ENCODE measurements at places on chromosomes 16 and 17. TPM values are rescaled to one million over a fixed set of nuclear protein-coding genes. Genes with fewer than 3 reads are reported as not detected.
A peak's percentile ranks its signal among the peaks of the same experiment; 100 is the strongest.

KRT23 gene
- total RNA-seq: 37.7 TPM

NGFR gene
- 17.7 TPM for total RNA-seq

DNA sequence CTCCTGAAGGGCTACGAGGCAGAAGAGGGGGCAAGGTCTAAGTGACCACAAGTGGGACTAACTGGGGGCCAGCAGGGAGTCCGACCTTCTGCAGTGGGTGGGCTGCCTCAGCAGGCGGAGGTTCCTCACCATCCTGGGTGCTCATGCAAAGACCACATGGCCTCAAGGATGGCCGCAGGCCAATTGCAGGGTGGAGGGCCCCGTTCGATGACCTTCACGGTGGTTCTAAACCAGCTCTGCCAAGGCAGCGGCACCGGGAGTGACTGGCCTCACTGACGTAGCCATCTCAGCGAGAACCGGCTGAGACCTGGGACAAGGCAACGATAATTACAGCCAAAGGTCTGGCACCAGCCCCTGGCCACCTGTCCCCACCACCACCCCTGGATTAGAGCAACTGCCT lies 5.7 kb downstream of the SMIM5 start:
- H3K27me3 ChIP-seq: no peaks in the 10 kb centered on the region
- peaks cover 15% of the 10 kb centered on the region for H3K4me1 ChIP-seq
- peak overlapping the region; percentile 75 for H3K27ac ChIP-seq
- DNase-seq: no peak

GRCh38 chr17:11986179-11986941 lies 10.9 kb downstream of the ZNF18 start:
- no peak overlapping the region for H3K27ac ChIP-seq
- no peak overlapping the region for H3K4me3 ChIP-seq
- DNase-seq: no peak
- no peaks in the 10 kb centered on the region for H3K27me3 ChIP-seq
- no peaks in the 10 kb centered on the region for H3K36me3 ChIP-seq

- H3K27me3 ChIP-seq: no peaks in the 10 kb centered on the region
- no peaks in the 10 kb centered on the region for H3K36me3 ChIP-seq
- no peak overlapping the region for H3K27ac ChIP-seq
These were observed 44.4 kb downstream of the HAPSTR1 start for GRCh38 chr16:9135797-9136196.

DNA sequence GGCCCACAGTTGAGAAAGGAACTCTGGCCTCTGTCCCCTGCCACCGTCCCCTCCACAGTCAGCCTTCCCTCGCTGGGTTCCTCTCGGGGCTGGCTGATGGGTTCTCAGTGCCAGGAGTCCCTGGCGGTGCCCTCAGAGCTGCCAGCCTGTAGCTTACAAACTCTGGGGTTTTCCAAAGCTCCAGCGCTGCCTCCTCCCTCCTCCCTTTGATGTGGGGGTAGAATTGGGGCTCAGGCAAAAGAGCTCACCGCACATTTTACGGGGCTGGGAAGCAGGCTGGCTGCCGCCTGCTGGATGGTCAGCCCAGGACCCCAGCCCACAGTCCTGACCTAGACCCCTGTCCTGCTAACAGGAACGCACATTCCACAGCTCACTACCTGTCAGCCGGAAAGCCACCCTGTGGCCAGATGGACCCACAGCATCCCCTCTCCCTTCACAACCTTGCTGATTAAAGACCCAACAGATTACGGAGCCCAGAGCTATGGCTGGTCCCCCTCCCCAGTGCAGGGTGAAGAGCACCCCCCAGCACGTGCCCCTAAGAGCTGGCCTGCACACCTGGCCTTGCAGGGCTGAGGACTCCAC lies 6.0 kb downstream of the VASN start:
- H3K4me3 ChIP-seq: peak overlapping the region; percentile 53
- peak overlapping the region; percentile 91 for H3K27ac ChIP-seq
- H3K4me1 ChIP-seq: peaks cover 59% of the 10 kb centered on the region
- no peak for DNase-seq
- H3K36me3 ChIP-seq: peaks cover 4% of the 10 kb centered on the region
